ENCODE measurements at places on chromosomes 16 and 17.

GRCh38 chr16:29644973-29645693 is 17.9 kb upstream of the SPN start:
- DNase-seq = no peak

DNA sequence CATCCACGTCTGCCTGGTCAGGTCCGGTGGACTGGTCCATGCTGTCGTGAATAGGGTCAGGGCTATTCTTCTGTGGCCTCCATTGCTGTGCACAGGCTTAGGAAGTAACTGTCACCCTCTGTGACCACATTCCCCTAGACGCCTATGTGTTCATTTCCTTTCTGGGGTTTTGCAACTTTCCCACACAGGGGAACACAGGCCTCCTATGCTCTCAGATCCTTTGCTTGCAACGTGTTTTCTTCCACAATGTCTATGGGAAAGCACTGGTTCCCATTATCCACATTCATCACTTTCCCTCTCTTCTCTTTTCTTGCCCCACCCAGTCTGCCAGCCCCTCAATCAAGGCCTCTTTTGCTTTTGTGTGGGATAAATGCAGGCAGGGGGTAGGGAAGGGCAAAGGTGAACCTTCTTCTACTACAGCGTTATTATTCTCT is 43.2 kb upstream of the DNAJA2 start:
- no peak for DNase-seq

GRCh38 chr16:83891742-83892141 is 7.2 kb upstream of the MLYCD start:
- no peak for DNase-seq

- DNase-seq = no peak
Observed at GRCh38 chr17:6422654-6423241, 12.2 kb downstream of the AIPL1 start.

GRCh38 chr16:55115506-55115905 is 184.8 kb downstream of the IRX5 start:
- no peak for DNase-seq

DNA sequence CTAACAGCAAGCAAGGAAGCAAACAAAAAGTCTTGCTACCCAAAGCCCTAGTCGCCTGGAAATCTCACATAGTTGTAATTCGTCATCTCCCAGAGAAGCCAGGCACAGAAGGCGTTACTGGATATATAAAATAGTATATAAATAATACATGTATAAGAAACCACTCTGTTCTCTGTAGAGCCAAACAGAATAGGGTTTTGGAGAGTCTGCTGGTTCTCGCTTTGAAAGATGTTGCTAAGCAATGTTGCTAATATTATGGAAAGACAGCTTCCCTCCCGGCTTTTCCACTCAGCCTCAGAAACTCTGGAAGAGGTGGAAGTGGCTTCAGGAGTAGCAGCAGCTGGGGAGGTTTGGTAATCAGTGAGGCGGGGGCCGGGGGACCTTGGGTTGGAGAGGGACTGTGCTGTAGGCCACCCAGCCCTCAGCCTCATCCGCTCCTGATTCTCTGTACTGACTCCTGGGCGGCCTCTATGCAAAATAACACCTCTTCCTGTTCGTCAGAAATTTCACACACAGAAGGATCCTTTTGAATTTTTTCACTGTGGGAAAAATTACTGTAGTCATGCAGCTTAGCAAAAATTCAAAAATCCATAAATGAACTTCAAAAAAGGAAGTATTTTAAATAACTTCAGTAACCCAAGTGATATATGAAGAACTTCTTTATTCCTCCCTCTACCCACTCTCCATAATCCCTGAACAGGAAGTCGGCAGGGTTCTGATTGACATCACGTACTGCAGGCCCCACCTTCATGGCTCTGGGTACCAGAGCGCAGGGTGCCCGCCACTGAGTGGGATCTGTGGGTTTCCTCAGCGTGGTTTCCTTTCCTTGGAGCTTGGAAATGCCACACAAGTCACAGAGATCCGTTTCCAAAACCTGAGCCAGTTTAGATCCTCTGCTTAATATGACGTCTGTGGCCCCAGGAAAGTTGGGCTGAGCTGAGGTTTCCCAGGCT is 51.4 kb downstream of the RAP1GAP2 start:
- no peak for DNase-seq

DNA sequence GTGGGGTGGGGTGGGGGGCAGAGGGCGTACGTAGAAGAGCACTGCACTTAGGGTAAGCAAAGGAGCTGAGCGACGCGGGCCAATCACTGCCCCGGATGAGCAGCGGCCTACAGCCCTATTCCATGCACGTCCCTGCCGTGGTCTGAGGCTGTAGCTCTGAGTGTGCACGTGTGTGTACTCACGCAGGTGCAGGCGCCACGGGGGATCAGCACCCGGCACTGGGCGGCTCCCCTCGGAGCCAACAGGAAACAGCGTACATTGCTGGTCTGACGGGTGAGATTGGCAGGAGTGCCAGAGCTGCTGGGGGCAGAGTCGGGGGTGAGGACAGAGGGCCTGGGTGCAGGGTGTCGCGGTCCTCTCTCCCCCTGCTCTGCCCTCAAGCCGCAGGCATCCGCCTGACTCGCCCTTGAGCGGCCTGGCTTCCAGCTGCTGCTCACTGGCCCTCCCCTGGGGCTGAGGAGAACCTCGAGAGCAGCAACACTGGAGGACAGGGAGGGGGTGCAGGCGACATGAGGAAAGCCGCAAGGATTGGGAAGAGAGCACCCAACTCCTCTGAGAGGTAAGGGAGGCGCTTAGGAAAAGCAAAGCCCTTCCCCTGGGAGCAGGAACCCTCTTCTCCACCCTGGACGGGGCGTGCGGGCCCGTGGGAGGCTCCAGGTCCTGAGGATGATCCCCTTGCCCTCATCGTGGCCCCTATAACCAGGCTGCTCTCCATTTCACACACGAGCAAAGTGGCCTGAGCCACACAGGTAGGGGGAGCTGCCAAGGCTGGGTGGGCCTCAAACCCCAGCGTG is 57.8 kb downstream of the ENGASE start:
- no peak for DNase-seq

DNA sequence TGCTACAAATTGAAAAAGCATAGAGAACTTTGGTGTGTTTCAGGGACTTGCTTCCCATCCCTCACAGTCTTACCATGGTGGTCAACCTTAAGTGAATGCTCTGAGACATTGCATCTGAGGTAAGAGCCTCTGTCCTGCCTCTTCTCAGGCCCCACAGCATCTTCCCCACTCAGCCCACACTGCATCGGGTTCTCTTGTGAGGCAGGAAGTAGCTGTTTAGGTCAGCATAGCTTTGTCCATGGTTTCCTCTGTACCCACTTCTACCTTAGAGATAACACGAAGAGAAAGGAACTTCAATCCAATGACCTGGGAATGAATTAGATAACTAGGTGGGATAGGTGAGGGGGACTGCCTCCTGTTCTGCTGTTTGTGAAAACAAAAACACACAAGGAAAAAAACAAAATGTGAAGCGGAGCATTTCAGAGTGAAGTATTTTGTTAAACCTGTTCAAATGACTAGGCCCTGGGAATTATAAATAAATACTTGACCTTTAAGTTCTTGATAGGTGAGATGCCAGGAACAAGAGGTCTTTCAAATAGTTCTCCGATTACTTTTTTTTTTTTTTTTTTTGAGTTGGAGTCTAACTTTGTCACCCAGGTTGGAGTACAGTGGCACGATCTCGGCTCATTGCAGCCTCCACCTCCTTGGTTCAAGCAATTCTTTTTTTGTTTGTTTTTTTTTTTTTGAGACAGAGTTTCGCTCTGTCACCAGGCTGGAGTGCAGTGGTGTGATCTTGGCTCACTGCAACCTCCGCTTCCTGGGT is 17.7 kb downstream of the SOCS7 start:
- no peak for DNase-seq

DNA sequence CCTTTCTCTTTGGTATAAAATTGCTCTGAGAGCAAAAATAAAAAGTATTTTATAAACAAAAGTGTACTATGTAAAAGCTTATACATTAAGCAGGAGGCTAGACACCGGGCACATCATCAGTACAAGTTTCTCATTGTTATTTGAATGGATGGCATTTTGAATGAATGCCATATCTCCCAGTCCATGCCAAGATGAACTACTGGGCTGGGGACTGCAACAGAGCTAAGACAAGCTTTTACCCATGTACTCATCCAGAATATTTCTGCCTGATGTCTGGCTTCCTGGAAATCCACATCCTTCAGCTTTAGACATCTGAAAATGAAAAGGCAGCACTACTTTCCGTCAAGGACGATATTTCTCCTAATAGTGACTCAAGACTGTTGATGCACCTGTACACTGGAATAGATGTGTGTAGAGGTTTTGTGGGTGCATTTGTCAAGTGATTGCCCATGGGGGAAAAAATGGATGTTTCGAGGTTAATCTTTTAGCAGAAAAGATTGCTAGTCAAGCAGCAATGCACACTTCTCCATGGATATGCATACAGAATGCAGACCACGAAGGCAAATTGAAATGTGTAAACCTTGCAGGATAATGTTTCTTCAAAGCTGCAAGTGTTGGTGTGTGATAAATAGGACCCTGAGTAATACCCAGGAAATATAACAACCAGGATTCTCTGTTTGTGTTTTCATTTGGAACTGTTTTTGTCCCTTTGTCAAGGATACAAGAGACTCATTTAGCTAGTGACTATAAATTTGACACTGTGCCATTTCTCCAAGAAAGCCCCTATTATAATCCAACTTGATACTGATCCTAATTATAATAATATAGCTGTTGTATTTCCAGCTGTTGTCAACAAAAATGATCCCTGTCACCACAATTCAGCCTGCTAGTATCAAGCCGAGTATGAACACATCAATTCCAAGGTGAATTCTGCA is 173.8 kb downstream of the CDH8 start:
- no peak for DNase-seq

DNA sequence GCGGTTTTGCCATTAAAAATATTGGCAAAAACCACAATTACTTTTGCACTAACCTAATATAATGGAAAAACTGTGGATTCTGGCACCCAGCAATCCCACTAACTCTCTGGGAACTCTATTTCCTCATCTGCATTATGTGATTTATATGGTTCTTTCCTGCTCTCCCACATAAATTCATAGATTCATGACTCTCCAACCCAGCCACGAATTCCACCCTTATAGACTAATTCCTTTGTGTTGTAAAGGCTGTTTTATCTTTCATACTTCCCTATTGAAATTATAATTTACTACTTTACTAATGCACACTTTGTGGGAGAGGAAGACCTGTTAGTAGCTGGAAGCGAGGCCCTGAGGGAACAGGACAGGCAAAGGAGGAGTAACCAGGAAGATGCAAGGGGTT is 88.4 kb upstream of the GNAO1 start:
- no peak for DNase-seq

DNA sequence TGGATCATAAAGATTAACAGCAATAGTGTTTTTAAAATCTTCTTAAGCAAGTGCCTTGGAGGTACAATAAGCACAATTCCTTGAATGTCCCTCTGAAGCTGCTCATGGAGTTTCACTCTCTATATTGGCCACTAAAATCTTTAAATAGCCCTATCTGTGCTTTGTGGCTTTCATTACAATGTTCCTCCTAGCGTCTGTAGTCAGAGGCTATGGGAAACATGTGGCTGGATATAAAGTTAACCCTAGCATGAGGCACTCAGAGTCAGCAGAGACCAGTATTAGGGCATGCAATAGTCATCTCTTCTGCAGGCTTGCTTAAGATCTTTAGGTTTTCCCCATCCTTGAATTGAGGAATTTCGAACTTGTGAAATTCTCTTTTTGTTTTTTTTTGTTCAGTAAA is 668.2 kb downstream of the CDH11 start:
- no peak for DNase-seq

- DNase-seq = no peak
Observed at GRCh38 chr17:77097631-77098180, 43.1 kb upstream of the SEC14L1 start.

- DNase-seq = no peak
Observed at GRCh38 chr17:2943981-2944380, 119.4 kb downstream of the OR1D5 start.

- no peak for DNase-seq
Observed at GRCh38 chr16:56777482-56777881, 47.6 kb downstream of the NUP93 start.

GRCh38 chr17:12089809-12090384 is 69.2 kb downstream of the MAP2K4 start:
- no peak for DNase-seq

GRCh38 chr16:1089822-1090619 is 6.0 kb downstream of the C1QTNF8 start:
- DNase-seq = no peak

DNA sequence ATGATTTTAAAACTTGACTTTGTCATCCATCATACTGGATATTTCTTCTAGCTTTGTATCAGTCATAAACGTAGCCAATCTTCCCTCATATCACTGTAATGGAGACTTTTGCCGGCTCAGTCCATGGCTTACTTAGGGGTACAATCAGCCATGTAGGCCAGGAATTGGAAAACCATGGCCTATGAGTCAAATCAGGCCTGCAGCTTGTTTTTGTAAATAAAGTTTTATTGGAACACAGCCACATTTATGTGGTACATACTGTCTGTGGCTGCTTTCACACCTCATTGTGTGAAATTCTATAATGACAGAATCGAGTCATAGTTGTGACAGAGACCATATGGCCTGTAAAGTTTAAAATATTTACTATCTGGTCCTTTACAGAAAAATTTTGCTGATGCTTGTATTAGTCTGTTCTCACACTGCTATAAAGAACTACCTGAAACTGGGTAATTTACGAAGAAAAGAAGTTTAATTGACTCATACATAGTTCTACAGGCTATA is 64.5 kb upstream of the CDH13 start:
- DNase-seq = no peak

GRCh38 chr17:51487947-51488346 is 227.6 kb downstream of the UTP18 start:
- DNase-seq = peak; percentile 5

GRCh38 chr17:11807606-11808005 is 189.7 kb downstream of the ZNF18 start:
- DNase-seq = no peak

DNA sequence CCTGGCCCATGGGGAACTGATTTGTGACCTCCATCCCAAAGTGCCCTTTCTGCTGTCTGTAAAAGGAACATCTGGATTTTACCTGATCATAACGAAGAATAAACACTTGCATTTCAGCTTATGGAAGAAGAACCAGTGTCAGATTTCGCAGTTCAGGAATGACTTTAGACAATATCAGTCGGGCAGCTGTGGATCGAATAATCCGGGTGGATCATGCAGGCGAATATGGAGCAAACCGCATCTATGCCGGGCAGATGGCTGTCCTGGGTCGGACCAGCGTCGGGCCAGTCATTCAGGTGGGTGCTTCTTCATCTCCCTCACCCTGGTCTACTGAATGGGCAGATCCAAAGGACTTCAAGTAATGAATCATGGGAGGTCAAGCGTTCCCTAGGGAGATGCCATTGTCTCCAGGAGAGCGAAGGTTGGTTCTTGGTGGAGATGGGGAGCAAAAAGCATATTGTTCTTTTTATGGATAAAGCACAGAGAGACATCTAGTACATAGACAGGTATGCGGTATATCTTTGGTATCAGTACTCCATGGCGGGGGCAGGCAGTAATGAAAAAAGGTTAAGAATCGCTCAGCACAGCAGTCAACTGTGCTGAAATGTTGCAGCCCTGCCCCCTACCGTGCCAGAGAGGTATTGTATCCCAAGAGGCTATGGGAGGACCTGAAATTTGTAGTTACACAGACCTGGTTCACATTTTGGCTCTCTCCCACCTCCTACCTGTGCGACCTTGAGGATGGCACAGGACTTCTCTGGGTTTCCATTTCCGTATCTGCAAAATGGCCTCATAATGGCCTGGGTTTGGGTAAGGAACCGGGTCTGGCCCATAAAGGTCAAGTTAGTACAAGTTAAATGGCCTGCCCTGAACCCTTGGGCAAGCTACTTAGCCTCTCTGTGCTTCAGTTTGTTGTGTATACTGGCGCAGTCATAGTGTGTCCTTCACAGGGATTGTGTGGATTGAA is 4.7 kb downstream of the COQ7 start:
- DNase-seq = peak; percentile 76

GRCh38 chr17:35236821-35237220 is 6.1 kb upstream of the SLFN5 start:
- DNase-seq = no peak

All from endothelial cell (in vitro differentiated cells).